CD4-positive, CD25-positive, alpha-beta regulatory T cell (primary cell): ENCODE measurements at places on chromosomes 7 and 10. TPM values are rescaled to one million over a fixed set of nuclear protein-coding genes. Genes with fewer than 3 reads are reported as not detected.

NODAL gene
- total RNA-seq, result not detected

- H3K4me3 ChIP-seq, result no peak overlapping the region
- no peaks in the 10 kb centered on the region for H3K27me3 ChIP-seq
- no peaks in the 10 kb centered on the region for H3K36me3 ChIP-seq
- no peak overlapping the region for H3K27ac ChIP-seq
Observed at GRCh38 chr7:7918736-7919448, 49.7 kb upstream of the GLCCI1 start.

GRCh38 chr7:154860621-154861375 is 142.1 kb downstream of the PAXIP1 start:
- no peak overlapping the region for H3K4me3 ChIP-seq
- no peaks in the 10 kb centered on the region for H3K36me3 ChIP-seq
- H3K27me3 ChIP-seq, result no peaks in the 10 kb centered on the region

- H3K27ac ChIP-seq, result no peak overlapping the region
- no peaks in the 10 kb centered on the region for H3K36me3 ChIP-seq
- no peaks in the 10 kb centered on the region for H3K27me3 ChIP-seq
Observed at GRCh38 chr10:26869528-26869927, 8.8 kb upstream of the ABI1 start.

DNA sequence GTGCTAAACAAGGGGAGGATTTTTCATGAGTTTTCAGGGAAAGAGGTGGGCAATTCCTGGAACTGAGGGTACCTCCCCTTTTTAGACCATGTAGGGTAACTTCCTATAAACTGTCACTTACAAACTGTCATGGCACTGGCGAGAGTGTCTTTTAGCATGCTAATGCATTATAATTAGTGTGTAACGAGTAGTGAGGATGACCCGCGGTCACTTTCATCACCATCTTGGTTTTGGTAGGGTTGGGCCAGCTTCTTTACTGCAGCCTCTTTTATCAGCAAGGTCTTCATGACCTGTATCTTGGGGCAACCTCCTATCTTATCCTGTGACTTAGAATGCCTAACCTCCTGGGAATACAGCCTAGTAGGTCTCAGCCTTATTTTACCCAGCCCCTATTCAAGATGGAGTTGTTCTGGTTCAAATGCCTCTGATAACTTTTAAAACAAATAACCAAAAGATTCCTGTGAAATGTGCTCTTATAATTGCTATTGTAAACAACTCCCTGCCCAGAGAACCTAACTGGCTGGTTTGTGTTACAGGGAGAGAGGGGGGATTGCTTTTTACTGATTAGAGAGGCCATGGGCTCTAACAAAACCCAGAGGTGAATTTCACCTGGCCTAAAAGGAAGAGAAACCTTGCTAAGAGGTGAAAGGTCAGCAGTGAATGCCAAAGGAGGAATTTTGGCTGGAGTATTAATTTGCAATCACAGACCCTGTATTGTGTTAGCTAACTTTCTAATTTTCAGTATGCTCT is 64.3 kb downstream of the EEPD1 start:
- H3K27me3 ChIP-seq, result no peaks in the 10 kb centered on the region
- H3K4me3 ChIP-seq, result no peak overlapping the region
- no peak overlapping the region for H3K27ac ChIP-seq
- no peaks in the 10 kb centered on the region for H3K4me1 ChIP-seq
- no peak for DNase-seq
- no peaks in the 10 kb centered on the region for H3K36me3 ChIP-seq

DNA sequence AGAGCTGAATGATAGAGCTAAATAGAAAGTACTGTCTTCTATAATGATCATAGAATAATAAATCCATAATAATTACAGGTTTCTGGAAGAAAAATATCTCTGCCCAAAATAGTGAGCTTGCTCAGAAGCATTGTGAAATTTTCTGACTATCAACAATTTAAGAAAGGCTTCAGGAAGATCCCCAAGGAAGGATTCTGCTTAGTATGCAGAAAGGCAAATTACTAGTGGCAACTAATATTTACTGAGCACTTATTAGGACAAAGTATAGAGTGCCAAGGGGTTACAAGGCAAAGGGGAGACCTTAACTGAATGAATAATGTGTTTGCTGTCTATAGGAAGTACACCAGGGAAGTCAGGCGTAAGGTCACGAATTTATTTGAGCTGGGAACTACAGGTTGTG is 158.1 kb upstream of the LRRTM3 start:
- H3K27me3 ChIP-seq, result no peaks in the 10 kb centered on the region
- no peak for DNase-seq
- H3K27ac ChIP-seq, result no peak overlapping the region
- no peaks in the 10 kb centered on the region for H3K36me3 ChIP-seq

GRCh38 chr7:98398567-98399372 is 2.1 kb downstream of the BAIAP2L1 start:
- no peak overlapping the region for H3K4me3 ChIP-seq
- peaks cover 13% of the 10 kb centered on the region for H3K4me1 ChIP-seq
- H3K27me3 ChIP-seq, result peaks cover 9% of the 10 kb centered on the region
- H3K27ac ChIP-seq, result no peak overlapping the region
- no peak for DNase-seq
- no peaks in the 10 kb centered on the region for H3K36me3 ChIP-seq

- H3K27ac ChIP-seq, result no peak overlapping the region
- no peaks in the 10 kb centered on the region for H3K36me3 ChIP-seq
- no peak overlapping the region for H3K4me3 ChIP-seq
- no peak for DNase-seq
Observed at GRCh38 chr10:44172883-44173607, 211.9 kb downstream of the CXCL12 start.

DNAJB12 gene
- 40.2 TPM for total RNA-seq

- no peaks in the 10 kb centered on the region for H3K27me3 ChIP-seq
- H3K27ac ChIP-seq, result no peak overlapping the region
- DNase-seq, result no peak
- H3K4me1 ChIP-seq, result no peaks in the 10 kb centered on the region
- no peaks in the 10 kb centered on the region for H3K36me3 ChIP-seq
Observed at GRCh38 chr10:103513380-103514060, 20.0 kb downstream of the NEURL1 start.

DNA sequence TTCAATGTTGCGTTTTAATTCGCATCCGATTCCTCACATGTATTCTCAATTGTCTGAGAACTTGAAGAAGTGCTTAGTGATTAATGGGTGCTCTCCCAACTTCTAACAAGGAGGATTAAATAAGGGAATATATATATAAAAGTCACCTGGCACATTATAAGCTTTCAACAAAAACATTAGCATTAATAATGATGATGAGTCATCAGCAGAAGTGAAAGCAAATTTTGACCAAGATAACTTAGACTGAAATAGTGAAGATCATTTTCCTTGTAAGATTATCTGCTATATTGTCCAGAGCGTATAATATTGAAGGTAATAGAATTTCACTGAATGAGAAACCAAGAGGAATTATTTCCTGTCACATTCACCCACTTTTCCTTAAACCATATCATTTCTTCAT is 8.5 kb downstream of the ASAH2 start:
- no peaks in the 10 kb centered on the region for H3K36me3 ChIP-seq
- H3K4me3 ChIP-seq, result no peak overlapping the region
- peaks cover 13% of the 10 kb centered on the region for H3K27me3 ChIP-seq
- no peaks in the 10 kb centered on the region for H3K4me1 ChIP-seq

DNA sequence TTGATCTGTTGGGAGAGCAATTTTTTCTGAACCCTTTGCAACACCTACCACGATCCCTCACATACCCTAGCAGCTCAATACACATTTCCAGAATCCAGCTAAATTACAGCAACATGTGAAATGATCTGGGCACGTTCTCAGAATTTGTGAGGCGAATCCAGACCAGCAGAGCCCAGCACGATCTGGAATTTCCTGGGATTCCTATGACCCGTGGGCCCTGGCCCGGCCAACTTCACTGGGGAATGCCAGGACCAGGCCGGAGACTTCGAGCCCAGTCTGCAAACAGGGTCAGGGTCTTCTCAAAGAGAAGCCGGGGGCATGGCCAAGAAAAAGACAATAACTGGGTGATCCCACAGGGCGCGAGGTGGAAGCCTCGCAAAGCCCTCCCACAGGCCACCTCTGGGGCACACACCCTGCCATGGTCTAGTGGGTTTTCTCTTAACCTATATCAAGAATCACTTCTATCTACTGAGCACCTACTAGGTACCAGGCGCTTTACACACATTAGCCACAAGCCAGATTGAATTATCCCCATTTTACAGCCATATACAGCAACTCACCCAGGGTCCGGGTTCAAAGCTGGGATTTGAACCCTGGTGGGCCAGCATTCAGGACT is 33.8 kb downstream of the FAM53B start:
- peak overlapping the region; percentile 94 for H3K27ac ChIP-seq
- peaks cover 11% of the 10 kb centered on the region for H3K36me3 ChIP-seq
- peaks cover 96% of the 10 kb centered on the region for H3K4me1 ChIP-seq

- no peak overlapping the region for H3K27ac ChIP-seq
- H3K36me3 ChIP-seq, result no peaks in the 10 kb centered on the region
- H3K27me3 ChIP-seq, result peaks cover 17% of the 10 kb centered on the region
- no peak for DNase-seq
- H3K4me3 ChIP-seq, result no peak overlapping the region
Observed at GRCh38 chr10:93069245-93069561, 4.5 kb upstream of the CYP26A1 start.

- no peak overlapping the region for H3K27ac ChIP-seq
- no peak for DNase-seq
- H3K4me1 ChIP-seq, result no peaks in the 10 kb centered on the region
- H3K36me3 ChIP-seq, result no peaks in the 10 kb centered on the region
- H3K27me3 ChIP-seq, result no peaks in the 10 kb centered on the region
- H3K4me3 ChIP-seq, result no peak overlapping the region
Observed at GRCh38 chr7:17093461-17093860, 205.0 kb upstream of the AHR start.

PSAP gene
- 186 TPM for total RNA-seq

GRCh38 chr7:55105952-55106351 is 87.1 kb downstream of the EGFR start:
- DNase-seq, result no peak
- no peaks in the 10 kb centered on the region for H3K36me3 ChIP-seq
- H3K4me3 ChIP-seq, result no peak overlapping the region
- H3K27ac ChIP-seq, result no peak overlapping the region
- H3K4me1 ChIP-seq, result no peaks in the 10 kb centered on the region

DNA sequence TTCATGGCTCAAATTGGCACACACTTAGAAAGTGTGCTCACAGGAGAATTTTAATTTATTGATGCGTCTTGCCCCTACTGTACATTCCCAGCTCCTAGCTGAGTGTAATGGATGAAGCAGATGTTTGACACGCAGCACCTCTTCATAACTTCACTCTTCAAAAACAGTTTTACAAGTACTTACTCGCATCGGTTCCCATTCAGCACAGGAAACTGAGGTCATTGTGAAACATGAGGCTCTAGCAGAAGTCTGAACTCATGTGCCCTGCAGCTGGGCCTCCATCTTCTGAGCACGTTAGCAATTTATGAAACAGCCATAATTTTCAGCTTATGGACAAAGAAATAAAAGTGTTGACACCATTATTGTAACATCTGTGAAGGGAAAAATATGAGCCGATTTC is 558.9 kb upstream of the MGMT start:
- H3K36me3 ChIP-seq, result no peaks in the 10 kb centered on the region
- no peak overlapping the region for H3K27ac ChIP-seq

TMEM213 gene
- total RNA-seq, result not detected

SGPL1 gene
- total RNA-seq, result 30.4 TPM

- peaks cover under 1% of the 10 kb centered on the region for H3K27me3 ChIP-seq
- peak; percentile 75 for DNase-seq
- peak overlapping the region; percentile 88 for H3K27ac ChIP-seq
- H3K36me3 ChIP-seq, result peaks cover 2% of the 10 kb centered on the region
Observed at GRCh38 chr7:99141841-99142726, 1.8 kb downstream of the SMURF1 start.

- H3K27me3 ChIP-seq, result no peaks in the 10 kb centered on the region
Observed at GRCh38 chr10:1308173-1308961, 252.2 kb downstream of the WDR37 start.

OR2A12 gene
- total RNA-seq, result not detected

- peak overlapping the region; percentile 44 for H3K27ac ChIP-seq
- H3K4me3 ChIP-seq, result peak overlapping the region; percentile 6
- peaks cover 44% of the 10 kb centered on the region for H3K4me1 ChIP-seq
- H3K27me3 ChIP-seq, result no peaks in the 10 kb centered on the region
- DNase-seq, result no peak
Observed at GRCh38 chr10:50373821-50374501, 122.6 kb upstream of the ASAH2 start.

- no peak overlapping the region for H3K4me3 ChIP-seq
- H3K4me1 ChIP-seq, result no peaks in the 10 kb centered on the region
- H3K36me3 ChIP-seq, result no peaks in the 10 kb centered on the region
- no peak for DNase-seq
- no peak overlapping the region for H3K27ac ChIP-seq
Observed at GRCh38 chr7:65938336-65938895, 43.6 kb downstream of the GUSB start.

GRCh38 chr7:584122-584465 is 64.4 kb upstream of the PDGFA start:
- H3K36me3 ChIP-seq, result no peaks in the 10 kb centered on the region
- peak overlapping the region; percentile 83 for H3K4me3 ChIP-seq
- peak; percentile 97 for DNase-seq
- peaks cover 28% of the 10 kb centered on the region for H3K4me1 ChIP-seq

SLC29A4 gene
- 0.47 TPM for total RNA-seq

- H3K27ac ChIP-seq, result no peak overlapping the region
- H3K4me3 ChIP-seq, result no peak overlapping the region
- DNase-seq, result no peak
- H3K36me3 ChIP-seq, result no peaks in the 10 kb centered on the region
- H3K4me1 ChIP-seq, result no peaks in the 10 kb centered on the region
Observed at GRCh38 chr7:110521357-110521911, 569.5 kb upstream of the LRRN3 start.

SGMS1 gene
- 241 TPM for total RNA-seq

- H3K27ac ChIP-seq, result no peak overlapping the region
- H3K27me3 ChIP-seq, result no peaks in the 10 kb centered on the region
- no peak overlapping the region for H3K4me3 ChIP-seq
- peaks cover 25% of the 10 kb centered on the region for H3K36me3 ChIP-seq
- DNase-seq, result no peak
Observed at GRCh38 chr7:66929165-66929564, 8.1 kb downstream of the TMEM248 start.

GAD2 gene
- total RNA-seq, result not detected

NKX6-2 gene
- not detected for total RNA-seq

NUTM2B gene
- total RNA-seq, result 2.4 TPM

CALML3 gene
- total RNA-seq, result not detected

GRCh38 chr10:66405566-66405965 is 520.3 kb upstream of the LRRTM3 start:
- H3K27ac ChIP-seq, result no peak overlapping the region
- DNase-seq, result no peak
- no peaks in the 10 kb centered on the region for H3K27me3 ChIP-seq
- no peaks in the 10 kb centered on the region for H3K36me3 ChIP-seq

- H3K27me3 ChIP-seq, result no peaks in the 10 kb centered on the region
- DNase-seq, result no peak
- H3K4me3 ChIP-seq, result no peak overlapping the region
- peaks cover 77% of the 10 kb centered on the region for H3K36me3 ChIP-seq
Observed at GRCh38 chr10:119919271-119919670, 26.7 kb downstream of the SEC23IP start.

GRCh38 chr7:21149809-21150208 is 278.1 kb upstream of the SP4 start:
- H3K27me3 ChIP-seq, result no peaks in the 10 kb centered on the region
- DNase-seq, result no peak
- no peak overlapping the region for H3K27ac ChIP-seq
- no peak overlapping the region for H3K4me3 ChIP-seq
- no peaks in the 10 kb centered on the region for H3K36me3 ChIP-seq
